ENCODE measurements at places on chromosomes 16 and 17.

GRCh38 chr16:27531826-27532800 is 17.6 kb downstream of the GTF3C1 start:
- DNase-seq, result no peak

DNA sequence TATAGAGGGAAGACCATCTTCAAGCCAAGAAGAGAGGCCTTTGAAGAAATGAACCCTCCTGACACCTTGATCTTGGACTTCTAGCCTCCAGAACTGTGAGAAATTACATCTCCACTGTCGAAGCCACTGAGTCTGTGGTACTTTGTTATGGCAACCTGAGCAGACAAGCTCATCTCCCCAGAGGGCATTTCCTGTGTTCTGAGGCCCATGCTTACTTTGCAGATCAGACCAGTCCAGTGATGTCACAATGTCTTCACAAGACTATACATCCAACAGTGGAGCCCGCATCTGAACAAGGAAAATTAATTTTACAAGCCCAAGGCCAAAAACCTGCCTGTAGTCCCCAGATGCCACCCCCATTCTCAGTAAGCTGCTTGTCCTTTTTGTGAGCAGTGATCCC is 14.8 kb upstream of the C17orf113 start:
- no peak for DNase-seq

- DNase-seq, result peak; percentile 20
Observed at GRCh38 chr16:46972429-46973206, 856 bp downstream of the DNAJA2 start.

DNA sequence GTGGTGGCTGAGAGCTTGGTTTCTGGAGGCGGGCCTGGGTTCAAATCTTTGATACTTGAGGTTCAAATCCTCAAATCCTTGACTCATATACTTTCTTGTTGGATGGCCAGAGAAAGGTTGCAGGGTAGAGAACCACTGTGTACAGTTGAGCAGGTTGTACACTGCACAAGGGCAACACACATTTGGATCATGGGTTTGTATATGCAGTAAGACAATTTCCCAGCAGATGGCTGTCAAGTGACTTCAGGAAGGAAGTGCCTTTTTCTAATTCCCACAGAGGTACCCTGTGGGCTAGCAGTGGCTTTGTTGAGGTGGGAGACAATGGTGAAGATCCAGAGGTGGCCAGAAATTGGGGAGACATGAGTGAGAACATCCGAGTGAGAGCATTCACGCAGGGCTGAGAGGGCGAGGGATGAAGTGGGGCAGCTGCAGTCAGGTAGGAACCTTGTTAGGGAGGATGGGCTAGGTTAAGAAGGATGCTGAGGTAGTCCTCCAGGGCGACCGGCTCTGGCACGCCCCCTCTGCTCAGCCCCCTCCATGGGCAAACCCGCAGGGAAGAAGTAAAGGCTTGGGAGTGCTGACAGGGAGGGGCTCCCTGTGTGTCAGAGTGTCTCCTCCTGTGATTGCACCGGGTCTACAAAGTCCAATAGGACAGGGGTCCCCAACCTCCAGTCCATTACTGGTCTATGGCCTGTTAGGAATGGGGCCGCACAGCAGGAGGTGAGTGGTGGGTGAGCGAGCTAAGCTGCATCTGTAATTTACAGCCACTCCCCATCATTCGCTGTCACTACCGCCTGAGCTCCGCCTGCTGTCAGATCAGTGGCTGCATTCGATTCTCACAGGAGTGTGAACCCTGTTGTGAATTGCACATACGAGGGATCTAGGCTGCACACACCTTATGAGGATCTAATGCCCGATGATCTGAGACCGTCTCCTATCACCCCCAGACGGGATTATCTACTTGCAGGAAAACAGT is 2.7 kb downstream of the C16orf89 start:
- DNase-seq, result no peak

- no peak for DNase-seq
Observed at GRCh38 chr17:46071796-46072195, 72.7 kb downstream of the STH start.

DNA sequence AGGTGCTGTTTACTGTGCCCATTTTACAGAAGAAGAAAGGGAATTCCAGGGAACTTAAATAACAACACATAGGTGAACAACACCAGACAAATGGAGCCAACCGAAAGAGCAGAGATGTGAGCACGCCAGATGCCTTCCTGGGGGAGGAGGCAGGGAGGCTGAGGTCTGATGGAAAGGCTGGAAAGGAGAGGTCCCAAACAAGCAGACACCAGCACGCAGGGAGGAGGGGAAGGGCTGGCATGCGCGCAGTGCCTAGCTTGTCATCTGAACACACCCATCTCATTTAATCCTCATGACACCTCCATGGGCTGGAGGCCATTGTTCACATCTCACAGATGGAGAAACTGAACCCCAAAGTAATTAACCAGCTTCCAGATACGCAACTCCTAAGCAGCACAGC is 20.9 kb upstream of the CACNG5 start:
- no peak for DNase-seq

DNA sequence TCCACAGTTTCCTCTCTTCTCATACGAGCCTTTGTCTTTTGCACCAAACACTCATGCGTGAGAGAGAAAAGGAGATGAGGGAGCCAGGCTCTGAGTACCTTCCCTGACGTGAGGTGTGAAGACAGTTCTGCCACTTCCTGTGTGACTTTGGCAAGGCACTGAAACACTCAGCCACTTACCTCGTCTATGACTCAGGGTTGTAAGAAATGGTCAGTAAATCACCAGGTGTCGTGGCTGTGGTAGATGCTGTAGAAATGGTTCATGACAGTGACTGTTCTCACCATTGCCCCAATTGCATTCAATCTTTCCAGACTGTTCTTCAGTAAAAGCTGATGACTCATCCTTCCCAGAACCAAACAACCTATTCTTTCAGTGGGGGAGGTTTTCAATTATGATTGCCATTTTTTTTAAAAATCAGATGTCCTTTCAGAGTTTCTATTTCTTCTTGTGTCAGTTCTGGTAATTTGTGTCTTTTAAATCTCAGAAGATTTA is 49.2 kb upstream of the CBFA2T3 start:
- no peak for DNase-seq

DNA sequence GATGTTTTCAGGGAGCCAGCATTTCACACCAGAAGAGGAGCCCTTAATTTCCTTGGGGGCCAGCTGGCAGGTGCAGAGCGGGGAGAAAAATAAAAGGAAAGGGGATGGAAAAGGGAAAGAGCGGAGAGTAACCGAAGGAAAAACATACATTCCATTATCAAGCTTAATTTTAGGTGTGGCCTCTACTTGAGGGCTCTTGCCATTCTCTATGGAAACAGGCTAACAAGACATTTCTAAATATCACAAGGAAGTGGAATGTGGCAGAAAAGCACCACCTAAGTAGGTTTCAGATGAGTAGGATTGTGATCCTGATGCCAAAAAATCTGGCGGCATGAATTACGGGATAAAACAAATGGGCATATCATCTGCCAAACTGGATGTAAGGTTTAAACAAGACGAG is 970 bp upstream of the DYNC1LI2 start:
- no peak for DNase-seq

DNA sequence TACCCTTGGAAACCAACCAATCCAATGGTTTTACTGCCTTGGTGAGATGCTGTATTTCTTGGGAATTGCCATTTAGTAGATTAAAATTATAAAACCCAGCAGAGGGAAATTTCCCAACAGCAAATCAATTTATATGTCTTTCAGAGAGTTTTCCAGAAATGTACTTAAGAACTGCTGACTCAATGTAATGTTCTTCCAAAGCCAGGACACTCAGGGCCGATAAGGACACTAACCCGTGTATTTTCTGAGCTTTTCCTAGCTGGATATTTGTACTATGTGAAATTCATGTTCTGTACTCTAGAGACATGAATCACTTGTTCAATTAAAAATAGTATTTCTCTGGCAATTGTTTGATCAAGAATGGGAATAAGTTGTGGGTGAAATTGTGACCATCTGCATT is 121.4 kb downstream of the KCNJ2 start:
- no peak for DNase-seq

GRCh38 chr17:77734371-77735080 is 224.0 kb upstream of the TNRC6C start:
- DNase-seq, result peak; percentile 55

- DNase-seq, result no peak
Observed at GRCh38 chr17:3542410-3543088, 15.1 kb downstream of the TRPV3 start.

- no peak for DNase-seq
Observed at GRCh38 chr17:57413848-57414651, 157.7 kb downstream of the MSI2 start.

All from fibroblast of skin of abdomen (primary cell).